ENCODE measurements at places on chromosomes 4 and X.

DNA sequence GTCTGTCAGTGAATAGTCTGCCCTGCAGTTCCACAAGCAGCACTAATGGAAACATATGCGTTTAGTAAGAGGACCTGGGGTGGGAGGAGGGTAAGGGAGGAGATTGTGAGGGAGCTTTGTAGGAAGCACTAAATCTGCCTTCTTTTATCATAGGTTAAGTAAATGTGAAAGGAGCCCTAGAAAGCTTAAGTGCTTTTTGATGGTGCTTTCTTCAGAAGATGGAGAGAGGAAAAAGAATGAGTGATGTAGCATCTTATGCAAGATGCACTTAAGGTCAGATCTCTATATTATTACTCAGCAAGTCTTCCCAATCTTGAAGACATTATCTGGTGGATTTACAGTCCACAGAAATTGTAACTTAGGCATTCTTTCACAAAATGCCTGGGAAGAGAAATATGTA lies 322.7 kb downstream of the PDHA2 start:
- no peak for DNase-seq

- no peak for DNase-seq
Observed at GRCh38 chrX:47854474-47854873, 17.8 kb downstream of the ZNF81 start.

- DNase-seq, result no peak
Observed at GRCh38 chrX:49184294-49185281, 1.6 kb downstream of the PRICKLE3 start.

DNA sequence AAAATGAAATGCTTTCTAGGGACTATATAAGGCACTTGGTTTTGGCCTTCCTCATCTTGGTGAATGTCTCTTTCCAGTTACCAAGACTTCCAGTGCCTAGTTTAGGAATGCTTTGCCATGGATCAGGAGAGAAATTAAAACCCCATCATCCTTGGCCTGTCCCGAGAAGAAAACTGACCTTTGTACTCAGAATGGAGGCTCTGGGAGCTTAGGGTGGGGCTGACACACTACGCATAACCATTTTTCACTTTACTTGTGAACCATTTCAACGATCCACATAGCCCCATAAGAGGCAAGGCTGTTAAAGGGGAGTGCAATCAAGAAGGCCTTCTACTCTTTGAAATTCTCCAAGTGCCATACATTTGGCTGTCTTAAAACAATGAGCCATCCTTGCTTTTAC lies 26.7 kb upstream of the ZCCHC13 start:
- no peak for DNase-seq

- no peak for DNase-seq
Observed at GRCh38 chr4:138598226-138598625, 356.1 kb upstream of the SLC7A11 start.

DNA sequence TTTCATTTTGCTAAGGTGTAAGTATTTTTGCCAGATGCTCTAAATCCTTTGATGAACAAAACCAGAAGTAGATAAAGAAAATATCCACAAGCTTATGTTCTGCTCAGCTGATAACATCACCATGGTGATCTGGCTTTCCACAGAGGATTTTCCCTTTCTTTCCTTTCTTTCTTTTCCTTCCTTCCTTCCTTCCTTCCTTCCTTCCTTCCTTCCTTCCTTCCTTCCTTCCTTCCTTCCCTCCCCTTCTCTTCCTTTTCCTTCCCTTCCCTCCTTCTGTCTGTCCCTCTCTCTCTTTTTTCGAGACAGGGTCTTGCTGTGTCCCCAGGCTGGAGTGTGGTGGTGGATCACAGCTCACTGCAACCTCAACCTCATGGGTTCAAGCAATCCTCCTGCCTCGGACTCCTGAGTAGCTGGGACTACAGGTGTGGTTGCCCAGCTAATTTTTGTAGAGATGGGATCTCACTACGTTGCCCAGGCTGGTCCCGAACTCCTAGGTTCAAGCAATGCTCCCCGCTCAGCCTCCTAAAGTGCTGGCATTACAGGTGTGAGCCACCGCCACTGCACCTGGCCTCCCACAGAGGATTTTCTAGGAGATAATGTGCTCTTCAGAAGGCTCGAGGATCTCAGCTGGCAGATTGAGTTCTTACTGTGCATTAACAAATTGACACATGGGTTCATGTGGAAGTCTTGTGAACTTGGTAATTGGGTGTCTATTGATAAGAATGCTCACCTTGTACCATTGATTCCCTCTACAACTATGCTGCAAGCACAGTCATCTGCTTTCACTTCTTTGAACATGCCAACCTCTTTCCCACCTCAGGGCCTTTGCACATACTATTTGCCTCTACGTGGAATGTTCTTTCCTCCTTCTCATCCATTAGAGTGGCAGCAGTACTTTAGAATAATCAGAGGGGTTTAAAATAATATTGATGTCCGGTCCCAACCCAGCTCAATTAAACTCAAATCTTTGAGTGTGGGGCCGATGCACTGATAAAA lies 1.4 kb upstream of the RHOH start:
- no peak for DNase-seq

DNA sequence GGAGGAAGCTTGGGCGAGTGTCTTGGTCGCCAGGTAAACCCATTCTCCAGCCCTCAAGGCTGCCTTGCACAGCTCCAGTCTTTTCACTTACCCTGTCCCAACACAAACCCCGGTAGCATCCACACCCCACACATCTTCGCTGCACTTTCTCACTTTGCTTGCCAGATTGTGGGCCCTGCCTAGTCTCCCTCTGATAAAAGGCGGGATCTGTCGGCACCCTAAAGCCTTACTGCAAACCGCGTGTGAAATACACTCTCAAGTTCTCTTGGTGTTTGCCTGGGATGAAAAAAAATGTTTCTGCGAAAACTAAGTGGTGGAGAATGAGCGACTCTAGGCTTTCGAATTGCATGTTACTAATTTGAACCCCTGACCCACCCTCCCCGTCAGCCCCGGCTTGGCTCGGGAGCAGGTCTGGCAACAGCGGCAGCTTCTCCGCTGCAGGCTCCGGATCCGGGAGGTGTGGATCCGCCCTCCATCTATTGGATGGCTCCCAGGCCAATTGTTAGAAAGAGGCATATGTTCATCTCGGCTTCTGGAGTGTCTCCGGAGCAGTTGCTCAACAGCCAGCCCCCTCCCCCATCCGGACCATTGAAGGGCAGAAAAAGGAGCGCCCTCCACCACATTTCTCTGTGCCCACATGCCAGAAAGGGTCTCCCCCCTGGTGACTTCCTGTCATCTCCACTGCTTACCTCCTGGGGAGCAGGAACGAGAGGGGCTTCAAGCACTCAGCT lies 3.0 kb upstream of the CITED1 start:
- DNase-seq, result peak; percentile 14

DNA sequence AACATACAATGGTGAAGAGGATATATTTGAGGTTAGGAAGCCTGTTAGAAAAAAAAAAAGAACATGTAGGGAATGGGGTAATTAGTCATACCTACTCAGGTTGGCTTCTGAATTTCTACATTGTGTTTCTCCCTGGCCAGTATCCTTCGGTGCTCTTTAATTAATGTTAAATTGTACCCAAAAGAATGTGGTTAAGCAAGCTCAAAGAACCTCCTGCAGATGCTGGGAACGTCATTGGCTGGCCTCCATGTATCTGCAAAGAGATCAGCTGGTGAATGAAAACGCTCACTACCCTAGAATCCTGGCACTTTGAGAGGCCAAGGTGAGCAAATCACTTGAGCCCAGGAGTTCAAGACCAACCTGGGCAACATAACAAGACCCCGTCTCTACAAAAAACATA lies 942.3 kb upstream of the PRKX start:
- no peak for DNase-seq

All from activated CD4-positive, alpha-beta T cell treated with anti-CD3 and anti-CD28 coated beads for 24 hours (primary cell).